ENCODE measurements at places on chromosomes 1 and 21.

DNA sequence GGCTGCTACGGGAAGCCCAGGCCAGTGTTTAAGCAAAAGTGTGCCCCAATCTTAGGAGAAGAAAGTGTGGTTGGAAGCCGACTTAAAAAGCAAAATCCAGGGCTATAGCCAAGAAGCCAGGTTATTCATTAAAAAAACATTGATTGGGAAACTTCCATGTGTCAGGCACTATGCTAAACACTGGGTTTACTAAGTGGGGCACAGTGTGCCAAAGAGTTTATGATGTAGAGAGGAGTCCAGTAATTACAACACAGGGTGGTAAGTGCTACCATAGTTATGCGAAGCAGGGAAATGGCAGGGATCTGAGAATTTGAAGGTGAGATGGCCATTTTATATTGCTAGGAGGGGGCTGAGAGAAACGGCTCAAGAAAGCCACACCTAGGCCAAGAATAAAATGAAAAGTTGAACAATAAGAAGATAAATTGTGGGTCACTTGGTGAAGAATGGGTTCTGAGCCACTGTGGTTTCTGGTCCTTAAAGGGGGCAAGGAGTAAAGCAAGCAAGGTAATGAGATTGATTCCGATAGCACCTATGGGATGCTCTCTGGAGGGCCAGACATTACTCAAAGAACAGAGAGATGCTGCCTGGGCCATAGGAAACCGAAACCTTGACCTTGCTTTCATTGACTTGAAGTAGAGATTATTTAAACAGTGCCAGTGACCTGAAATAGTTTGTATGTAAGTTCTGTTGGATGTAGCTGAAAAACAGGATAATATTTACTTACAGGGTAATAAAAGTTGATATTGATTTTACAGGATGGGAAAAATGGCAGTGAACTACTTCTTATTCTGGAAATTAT, 177.8 kb downstream of the GIPC2 start:
- DNase-seq = no peak

- no peak for DNase-seq
These were observed 29.7 kb downstream of the UBE2T start for GRCh38 chr1:202311875-202312635.

DNA sequence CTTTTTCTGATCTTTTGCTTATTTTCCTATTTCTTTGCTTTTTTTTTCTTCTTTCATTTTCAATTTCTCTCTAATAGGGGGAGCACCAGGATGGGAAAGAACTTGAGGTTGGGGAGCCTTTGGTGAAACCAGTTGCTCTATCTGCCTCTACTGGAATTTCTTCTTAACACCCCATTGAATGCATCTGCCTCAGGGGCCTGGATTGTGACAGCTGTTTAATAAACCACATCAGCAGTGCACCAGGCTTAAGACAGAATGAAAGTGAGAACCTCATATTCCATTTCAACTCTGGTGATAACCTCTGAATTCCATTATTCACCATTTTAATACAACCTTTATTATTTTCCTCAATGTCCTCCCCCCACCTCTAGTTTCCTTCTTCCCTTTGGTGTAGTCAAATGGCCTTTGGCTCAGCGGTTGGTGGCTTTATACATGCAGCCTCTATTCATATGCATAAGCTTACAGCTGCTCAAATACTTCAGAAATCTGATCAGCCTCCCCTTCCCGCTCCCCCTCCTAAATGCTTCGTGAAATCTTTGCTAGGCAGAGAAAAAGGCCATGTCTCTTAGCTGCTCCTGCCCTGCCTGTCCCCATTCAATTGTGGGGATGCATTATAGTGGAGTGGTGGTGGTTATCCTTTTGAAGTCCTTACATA, 537.3 kb upstream of the PLXNA2 start:
- DNase-seq = no peak

DNA sequence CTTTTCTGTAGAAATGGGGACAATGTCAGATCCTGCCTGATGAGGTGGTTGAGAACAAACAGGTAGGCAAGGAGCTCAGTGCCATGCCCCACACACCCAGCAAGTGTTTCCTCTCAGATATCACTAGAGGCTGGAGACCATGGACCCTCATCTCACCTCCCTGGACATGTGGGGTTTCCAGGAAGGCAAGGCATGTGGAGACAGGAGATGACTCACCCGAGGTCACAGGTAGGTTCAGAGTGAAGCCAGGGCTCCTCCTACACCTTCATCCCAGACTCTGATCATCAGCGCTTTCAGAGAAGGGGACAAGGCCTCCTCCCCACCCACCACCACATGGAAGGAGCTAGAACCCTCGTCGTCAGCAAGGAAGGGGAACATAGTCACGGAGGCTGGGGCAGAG, 69.2 kb downstream of the MATN1 start:
- DNase-seq = no peak

DNA sequence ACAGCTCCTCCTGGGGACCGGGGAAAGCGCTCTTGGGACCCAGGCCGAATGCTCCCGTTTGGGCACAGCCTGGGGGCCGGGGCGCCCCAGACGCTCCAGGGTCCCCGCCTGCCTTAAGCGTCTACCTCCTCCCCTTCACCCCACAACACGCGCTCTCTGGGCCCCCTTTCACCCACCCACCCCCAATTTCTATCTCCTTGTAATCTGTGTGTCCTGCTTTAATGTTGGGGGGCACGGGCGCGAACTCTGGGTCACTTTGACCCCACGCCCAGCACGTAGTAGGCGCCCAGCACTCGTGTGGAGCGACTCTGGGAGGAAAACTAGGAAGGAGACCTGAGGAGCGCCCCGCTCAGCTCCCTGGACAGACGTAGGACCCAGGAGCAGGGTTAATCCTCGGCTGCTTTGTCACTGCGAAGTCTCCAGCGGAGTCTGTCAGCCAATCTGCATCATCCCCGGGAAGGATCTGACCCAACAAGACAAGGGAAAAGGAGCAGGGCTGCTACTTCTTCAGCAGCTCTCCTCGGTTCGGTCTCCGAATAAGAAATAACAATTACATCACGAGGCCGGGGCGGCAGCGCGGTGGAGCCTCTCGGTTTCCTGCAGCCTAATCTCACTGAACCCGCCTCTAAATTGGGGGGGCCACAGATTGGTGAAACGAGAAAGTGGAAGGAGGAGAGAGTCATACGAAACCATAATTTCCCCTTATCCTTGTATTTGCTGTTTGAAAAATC, 757 bp upstream of the NRIP1 start:
- peak; percentile 54 for DNase-seq

- no peak for DNase-seq
These were observed 4.2 kb upstream of the SMYD2 start for GRCh38 chr1:214276786-214277185.

- no peak for DNase-seq
These were observed 22.2 kb upstream of the STRIP1 start for GRCh38 chr1:110012100-110012780.

DNA sequence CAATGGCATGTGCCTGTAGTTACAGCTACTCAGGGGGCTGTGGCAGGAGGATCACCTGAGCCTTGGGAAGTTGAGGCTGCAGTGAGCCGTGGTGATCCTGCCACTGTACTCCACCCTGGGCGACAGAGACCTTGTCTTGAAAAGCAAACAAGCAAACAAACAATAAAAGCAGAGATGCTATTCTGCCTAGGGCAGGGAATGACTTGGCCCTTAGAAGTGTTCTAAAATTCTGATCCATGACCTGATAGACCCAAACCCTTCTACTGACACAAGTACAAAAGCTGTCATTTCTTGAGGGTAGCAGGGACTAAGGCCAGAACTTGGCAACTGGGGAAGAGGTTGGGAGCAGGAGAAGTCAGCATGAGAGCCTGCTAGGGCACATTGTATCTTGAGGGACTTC, 15.6 kb upstream of the NCF2 start:
- no peak for DNase-seq

GRCh38 chr1:79595931-79596330, 589.4 kb upstream of the ADGRL4 start:
- no peak for DNase-seq

GRCh38 chr1:234933475-234933874, 195.2 kb downstream of the TOMM20 start:
- DNase-seq = no peak

GRCh38 chr21:42097274-42097673, 26.2 kb downstream of the UMODL1 start:
- no peak for DNase-seq

- DNase-seq = no peak
These were observed 103.6 kb downstream of the CAMTA1 start for GRCh38 chr1:6888870-6889269.

DNA sequence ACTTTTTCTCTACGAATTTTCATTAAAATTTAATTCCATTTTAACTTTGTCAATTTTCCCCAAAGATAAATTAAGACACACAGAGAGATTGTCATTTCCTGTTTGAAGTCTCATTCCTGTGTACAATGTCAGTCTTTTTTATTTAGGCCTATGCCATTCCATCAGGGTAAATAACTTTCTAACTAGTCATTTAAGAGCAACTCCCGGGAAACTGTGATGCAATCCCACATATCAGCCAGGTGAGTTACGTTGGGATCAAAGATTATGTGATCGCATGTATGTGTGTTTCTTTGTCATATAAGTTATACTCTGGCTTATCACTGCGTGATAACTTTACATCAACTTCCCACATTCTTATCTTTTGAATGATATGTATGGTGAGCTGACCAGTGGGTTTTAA, 86.1 kb upstream of the S1PR1 start:
- DNase-seq = no peak

DNA sequence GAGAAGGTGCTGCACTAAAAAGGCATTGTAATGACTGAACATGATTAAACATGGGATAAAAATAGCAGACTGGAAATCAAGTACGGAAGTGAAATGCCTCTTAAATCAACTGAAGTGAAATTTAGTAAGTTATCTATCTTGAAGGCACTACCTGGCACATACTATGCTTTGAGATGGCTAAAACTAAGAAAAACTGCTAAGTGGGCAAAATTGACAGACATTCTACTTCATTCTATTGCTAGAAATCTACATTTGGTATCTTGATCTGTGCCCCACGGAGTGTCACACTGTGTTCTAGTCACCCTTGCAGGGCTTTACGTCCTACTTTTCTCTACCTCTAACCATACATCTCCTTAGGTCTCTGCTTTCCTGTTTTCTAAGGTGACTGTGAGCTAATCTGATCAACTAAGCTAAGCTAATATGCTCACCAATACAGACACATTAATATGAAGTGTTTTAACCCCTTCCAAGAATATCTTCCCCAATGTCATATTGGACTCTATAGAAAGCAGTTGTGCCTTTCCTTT, 4.1 kb downstream of the PDC start:
- DNase-seq = no peak

DNA sequence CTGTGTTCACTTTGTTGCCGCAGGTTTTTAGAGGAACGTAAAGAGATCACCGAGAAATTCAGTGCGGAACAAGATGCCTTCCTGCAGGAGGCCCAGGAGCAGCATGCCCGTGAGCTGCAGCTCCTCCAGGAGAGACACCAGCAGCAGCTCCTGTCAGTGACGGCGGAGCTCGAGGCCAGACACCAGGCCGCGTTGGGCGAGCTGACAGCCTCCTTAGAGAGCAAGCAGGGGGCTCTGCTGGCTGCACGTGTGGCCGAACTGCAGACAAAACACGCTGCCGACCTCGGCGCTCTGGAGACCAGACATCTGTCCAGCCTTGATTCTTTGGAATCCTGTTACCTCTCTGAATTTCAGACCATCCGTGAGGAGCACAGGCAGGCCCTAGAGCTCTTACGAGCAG, 42.6 kb downstream of the PCNT start:
- DNase-seq = no peak

GRCh38 chr1:197440715-197441114, 172.7 kb downstream of the CRB1 start:
- no peak for DNase-seq

DNA sequence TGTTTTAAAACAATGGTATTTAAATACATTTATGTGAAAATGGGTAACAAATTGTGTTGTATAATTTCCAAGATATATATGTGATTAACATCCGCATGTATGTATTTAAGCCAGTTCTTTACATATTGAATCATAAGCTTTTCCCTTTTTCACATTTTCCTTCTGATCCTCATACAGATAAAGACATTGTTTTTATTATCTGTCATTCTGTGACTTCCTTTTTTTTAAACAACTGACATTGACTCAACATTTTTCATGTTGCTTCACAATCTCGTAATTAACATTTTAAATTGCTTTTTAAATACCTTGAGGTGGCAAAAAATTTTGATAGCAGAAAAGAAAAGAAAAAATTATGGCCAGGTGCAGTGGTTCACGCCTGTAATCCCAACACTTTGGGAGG, 1.4 kb downstream of the STXBP3 start:
- no peak for DNase-seq

GRCh38 chr1:90558126-90558525, 159.0 kb downstream of the BARHL2 start:
- no peak for DNase-seq

- DNase-seq = no peak
These were observed 27.2 kb upstream of the SELENON start for GRCh38 chr1:25772692-25773245.

DNA sequence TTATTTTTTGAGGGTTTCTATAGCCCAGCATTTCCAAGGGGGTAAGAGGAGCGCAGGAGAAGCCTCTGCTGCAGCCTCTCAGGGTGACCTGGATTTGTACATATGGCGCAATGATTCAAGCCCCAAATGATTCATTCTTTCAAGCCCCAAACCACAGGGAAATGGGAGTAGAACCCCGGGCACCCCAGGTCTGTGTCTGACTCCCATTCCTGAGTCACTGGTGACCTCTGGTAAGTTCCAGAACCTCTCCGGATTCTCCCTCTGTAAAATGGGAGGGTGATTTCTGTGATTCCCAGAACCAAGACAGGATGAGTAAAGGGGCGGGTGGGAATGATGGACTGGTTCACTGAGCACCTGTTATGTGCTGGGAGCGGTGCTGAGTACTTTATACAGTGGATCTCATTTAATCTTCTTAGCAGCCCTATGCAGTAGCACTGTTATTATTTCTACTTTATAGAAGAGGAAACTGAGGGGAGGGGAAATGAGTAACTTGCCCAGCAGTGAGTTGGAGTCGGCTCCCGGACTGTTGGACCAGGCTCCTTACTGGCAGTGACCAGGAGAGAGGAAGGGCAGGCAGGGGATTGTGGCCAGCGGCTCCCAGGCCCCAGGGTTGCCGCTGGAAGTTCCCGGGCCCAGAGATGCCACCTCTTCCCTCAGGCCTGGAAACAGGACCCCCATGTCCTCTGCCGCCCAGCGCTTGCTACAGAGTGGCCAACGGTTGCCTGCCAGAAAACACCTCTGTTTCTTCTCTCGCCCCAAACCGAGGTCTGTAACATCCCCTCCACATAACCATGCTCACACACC, 20.3 kb upstream of the SLC26A9 start:
- no peak for DNase-seq
